ENCODE measurements at places on chromosomes 6 and 20. TPM values are rescaled to one million over a fixed set of nuclear protein-coding genes. Genes with fewer than 3 reads are reported as not detected.

DNA sequence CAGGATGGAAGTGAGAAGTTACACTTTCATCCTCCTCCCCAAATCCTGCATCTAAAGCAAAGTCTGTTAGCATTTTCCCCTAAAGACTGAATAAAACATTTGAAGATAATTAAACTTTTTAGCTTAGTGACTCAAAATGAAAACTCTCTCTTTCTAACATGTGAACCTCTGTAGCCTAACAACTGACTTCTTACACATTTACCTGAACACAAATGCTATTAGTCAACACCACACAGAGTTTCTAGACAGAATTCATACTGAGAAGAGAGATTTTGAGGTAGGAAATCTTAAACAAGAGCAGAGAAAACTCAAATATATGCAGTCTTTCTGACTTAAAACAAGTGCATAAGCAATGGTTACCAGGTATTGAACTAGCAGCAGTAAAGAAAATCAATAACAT is 149.9 kb upstream of the SMLR1 start:
- DNase-seq, result no peak

GRCh38 chr20:17594443-17594842 is 24.6 kb downstream of the DSTN start:
- no peak for DNase-seq

GRCh38 chr6:6314596-6314995 is 5.9 kb downstream of the F13A1 start:
- no peak for DNase-seq

Gene CRYBG1
- polyA plus RNA-seq, result 5.9 TPM

GRCh38 chr20:610130-611046 is at the start of gene TCF15:
TSS of gene TCF15 (minus strand) at chr20:610309. CDS start at chr20:610237, 72 bp downstream.
- no peak for DNase-seq

DNA sequence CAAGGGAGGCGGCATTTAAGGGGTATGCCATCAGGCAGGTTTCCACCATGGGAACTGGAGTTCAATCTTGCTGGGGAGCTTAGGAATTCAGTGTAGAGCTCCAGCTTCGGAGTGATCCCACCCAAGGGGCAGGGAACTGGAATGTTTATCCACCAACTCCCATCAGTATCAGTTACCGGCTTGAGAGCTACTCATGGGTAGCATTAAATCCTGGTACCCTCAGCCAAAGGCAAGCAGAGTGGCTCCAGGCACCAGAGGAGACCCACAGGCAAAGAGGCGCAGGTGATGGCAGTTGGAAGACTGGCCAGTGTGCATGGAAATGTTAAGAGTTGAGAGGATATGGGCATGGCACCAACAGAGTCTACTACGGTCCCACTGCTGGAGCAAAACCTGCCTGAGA is 14.1 kb downstream of the EDEM2 start:
- no peak for DNase-seq

DNA sequence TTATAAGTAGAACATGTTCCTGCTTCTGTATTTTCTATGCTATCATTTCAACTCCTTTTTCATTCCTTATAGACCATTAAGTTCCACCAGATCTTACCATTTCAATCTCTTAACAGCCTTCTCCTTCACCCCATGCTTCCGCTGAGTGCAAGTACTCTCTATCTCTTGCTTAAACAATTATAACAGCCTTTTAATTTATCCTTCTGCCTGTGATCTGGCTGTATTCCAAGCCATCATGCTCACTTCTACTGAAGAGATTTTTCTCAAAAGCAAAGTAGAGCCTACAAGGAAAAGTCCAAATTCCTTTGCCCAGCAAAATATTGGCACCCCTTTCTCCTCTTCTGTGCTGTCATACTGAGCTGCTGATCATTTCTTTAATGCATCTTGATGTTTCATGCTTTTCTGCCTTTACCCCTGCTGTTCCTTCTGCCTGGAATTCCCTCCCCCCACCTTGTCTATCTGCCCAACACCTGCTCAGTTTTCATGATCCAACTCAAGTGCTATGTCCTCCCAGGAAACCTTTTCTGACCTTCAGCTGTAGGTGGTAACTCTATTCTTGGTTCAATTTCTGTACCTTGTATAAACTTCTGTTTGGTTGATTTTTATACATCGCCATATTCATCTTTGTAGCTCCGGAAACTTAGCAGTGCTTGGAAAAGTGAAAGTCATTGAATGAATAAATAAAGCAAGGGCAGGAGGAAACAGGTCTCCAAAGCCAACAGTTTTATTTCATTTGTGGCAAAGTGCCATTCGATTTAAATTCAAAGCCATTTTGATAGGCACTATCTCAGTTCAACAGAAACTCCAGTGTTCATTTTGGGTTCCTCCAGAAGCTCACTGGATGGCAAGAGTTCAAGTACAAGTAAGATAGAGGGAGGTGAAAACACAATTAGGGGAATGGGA is 10.5 kb upstream of the BMP2 start:
- DNase-seq, result no peak

- no peak for DNase-seq
Observed at GRCh38 chr6:21341910-21342309, 251.6 kb upstream of the SOX4 start.

Gene ISM1
- polyA plus RNA-seq, result 0.40 TPM

DNA sequence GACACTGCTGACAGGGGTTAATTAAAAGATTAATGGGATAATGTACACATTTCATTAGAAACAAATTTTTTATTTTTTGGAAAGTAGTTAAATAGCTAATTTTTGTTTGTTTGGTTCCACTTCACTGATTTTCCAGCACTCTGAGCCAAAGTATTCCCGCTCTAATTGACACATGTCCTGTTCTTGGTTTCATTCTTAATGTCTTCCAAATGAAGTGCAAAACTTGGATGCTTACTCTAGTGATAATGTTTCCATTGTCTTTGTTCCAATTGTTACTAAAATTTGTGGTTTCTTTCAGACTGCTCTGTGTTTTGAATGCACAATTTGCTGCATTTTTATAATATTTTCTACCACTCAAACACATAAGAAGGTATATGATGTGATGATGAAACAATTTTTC is 794.3 kb downstream of the PHF3 start:
- DNase-seq, result no peak

DNA sequence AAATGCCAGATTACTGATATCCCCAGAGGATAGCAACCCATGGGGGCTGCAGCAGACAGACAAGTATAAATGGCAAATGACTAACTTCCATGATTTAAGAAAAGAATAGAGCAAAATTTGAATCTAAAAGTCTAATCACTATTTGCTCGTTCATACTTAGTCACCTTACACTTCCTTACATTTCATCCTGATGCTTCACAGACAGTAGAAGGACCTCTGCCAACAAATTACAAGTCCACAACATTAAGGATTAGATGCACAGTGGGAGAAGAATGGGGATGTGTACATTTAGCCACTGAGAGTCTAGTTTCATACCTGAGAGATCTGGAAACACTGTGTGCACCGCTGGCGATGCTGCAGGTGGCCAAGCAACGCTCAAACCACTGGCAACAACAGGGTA is 72.4 kb downstream of the FYN start:
- no peak for DNase-seq

DNA sequence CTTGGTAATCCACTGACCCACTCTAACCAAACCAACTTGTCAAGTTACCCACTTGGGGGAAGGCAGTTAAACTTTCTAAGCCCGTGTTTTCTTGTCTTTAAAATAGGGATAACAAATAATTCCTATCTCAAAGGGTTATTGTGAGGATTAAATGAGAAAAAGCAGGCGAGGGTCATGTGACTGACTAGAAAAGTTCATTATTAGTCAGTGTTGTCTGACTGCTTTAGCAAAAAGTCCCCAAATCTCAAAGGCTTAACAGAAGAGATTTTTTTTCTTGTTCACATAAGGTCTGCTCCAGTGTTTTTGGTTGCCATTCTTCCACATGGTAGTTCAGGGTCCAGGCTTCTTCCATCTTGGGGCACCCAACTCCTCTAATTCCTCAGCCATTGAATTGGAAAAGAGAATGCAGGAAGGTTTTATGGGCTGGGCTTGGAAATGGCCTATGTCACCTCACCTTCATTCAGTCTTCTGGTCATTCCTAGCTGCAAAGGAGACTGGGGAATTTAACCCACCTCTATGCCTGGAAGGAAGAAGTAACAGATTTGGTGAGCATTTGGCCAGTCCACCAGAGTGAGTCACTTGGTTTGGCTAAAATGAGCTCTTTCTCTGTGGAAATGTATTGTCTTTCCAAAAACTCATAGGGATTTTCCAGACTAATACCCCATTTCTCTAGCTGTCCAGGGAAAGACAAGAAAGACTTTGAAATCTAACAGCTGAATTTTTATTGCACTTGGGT is 77.0 kb downstream of the CAP2 start:
- no peak for DNase-seq

Gene HRH3
- polyA plus RNA-seq, result not detected

Gene ZSCAN12
- polyA plus RNA-seq, result 2.6 TPM

- peak; percentile 31 for DNase-seq
Observed at GRCh38 chr6:33710296-33711121, 991 bp downstream of the UQCC2 start.

- DNase-seq, result no peak
Observed at GRCh38 chr20:62064770-62065673, 659 bp downstream of the TAF4 start.

GRCh38 chr6:152206072-152206818 is 398.8 kb downstream of the ESR1 start:
- peak; percentile 17 for DNase-seq

GRCh38 chr6:42154461-42155209 is 12.2 kb upstream of the C6orf132 start:
- DNase-seq, result no peak

Gene PTCHD4
- 21.9 TPM for polyA plus RNA-seq

Gene MOG
- not detected for polyA plus RNA-seq

GRCh38 chr6:38518511-38519304 is 121.0 kb downstream of the BTBD9 start:
- no peak for DNase-seq

DNA sequence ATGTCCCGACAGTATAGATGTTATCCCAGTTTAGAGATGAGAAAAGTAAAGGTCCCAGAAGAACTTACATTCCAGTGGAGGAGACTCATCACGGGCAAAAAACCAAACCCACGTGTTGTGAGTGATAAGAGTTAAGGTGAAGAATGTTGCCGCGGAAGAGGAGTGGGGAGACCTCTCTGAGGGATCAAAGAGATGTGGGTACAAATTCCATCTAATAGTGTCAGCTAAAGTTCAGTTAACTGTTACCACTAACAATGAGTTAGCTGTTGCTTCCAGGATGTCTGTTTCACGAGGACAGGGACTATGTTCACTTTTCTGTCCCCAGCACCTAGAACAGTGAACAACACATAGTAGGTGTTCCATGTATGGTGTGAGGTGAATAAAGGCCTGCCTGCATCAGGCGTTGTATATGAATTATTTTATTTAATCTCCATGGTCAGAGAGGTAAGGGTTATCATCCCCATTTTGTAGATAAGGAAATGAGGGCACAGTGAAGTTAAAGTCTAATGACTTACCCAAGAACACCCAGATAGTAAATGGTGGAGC is 39.8 kb upstream of the RSPO4 start:
- DNase-seq, result peak; percentile 72

GRCh38 chr20:23679133-23680092 is 9.4 kb downstream of the CST4 start:
- DNase-seq, result no peak

GRCh38 chr6:130760006-130760405 is 67.2 kb upstream of the SMLR1 start:
- peak; percentile 64 for DNase-seq

DNA sequence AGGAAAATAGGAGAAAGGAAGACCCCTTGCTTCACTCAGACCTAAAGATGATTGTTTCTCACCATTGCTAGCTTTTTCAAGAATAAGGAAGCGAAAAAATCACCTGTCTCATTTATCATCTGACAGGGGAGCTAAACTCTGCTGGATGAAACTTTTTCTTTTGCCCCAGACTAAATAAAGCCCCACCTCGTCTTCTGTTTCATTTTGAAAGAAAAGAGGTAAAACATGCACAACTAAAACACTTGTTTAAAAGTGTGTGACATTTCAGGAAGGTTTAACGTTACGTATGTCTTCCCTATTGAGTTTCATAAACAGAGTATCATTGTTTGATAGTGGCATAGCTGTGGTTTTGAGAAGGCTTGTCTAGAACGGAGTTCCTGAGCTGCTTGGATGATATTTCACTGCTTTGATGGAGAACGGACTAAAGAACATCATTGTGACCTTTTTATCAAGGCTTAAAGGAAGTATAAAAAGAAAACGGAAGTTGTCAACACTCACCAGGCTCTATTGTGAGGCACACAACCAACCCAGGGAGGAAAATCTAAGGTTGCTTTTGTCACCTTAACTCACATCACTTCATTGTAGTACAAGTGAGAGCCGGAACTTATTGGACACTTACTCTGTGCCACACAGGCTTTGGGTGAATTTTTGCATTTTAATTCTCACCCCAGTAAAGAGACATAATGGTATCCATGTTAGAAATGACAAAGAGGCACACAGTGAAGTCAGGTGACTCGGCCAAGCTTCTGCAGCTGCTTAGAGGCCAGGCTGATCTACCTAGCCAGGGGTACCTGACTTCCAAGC is 29.5 kb downstream of the TSHZ2 start:
- no peak for DNase-seq

Gene GJA10
- polyA plus RNA-seq, result not detected

DNA sequence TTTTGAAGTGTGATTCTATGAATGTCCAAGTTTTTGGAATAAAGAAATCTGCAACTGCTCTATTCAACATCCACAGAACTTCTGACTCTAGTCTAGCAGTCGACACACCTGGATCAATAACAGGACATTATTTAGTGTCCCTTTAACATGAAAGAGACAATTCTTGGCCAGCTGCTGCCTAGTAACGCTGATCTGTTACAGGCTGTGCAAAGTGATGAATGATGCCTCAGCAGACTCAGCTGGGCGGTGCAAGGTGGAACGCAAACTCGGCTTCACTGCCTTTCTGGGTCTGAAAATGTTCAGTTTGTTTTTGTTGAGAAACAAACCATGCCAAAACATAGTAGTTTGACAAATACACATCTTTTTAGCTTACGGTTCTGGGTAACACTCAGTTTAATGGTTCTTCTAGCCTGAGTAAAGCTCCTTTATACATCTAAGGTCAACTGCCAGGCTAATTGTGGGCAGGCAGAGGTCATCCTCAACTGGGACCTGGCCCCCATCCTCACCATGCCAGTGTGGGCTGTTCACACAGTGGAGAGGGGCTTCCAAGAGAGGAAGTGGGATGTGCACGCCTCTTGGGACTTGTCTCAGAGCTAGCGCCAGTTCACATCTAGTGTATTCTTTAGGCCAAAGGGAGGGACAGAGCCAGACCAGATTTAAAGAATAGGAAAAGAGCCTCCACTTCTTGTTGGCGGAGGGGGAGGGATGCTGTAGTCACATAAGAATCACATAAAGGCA is 879.7 kb downstream of the QKI start:
- DNase-seq, result no peak

Gene KHDC1
- not detected for polyA plus RNA-seq

All from HepG2 (cell line).